ENCODE measurements at places on chromosomes 13 and 19.
A peak's percentile ranks its signal among the peaks of the same experiment; 100 is the strongest.

GRCh38 chr13:108226184-108226583, 8.0 kb downstream of the ABHD13 start:
- no peak for DNase-seq

DNA sequence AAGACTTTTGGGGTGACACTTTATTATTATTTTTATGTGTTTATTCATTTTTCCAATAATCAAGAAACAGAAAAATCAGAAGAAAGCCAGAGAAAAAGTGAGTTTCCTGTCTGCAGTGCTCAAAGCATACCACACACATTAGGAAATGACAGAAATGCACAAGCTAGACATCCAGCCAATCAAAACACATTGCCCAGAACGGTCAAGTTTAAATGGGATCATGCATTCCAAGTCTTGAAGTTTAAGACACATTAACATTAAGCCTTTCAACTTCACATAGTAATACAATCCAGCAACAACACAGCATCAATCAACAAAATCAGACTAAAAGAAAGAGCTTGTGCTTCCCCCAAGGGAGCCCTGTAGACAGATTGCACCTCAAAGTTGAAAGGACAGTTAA, 28.7 kb upstream of the MEDAG start:
- DNase-seq: peak; percentile 42

DNA sequence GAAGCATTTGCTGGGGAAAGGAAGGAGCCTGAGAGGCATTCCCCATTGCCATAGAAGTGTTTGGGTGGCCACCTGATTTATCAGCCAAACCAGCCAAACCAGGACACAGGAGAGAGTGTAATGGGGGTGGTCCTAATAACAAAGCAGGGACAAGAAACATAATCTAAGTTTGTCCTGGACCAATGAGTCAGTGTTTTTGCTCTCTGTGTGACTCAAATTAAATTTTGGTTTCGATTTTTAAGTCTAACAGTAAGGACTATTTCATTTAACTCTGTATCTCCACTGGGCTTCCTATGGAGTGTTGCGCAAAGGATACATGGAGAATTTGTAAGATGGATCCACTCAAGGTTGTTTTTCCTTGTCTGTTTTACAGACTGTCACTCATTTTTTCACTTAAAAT, 19.5 kb upstream of the TRPC4 start:
- DNase-seq: no peak

- DNase-seq: no peak
Observed at GRCh38 chr19:41364524-41365391, 809 bp upstream of the B9D2 start.

- no peak for DNase-seq
Observed at GRCh38 chr13:50991579-50992521, 82.3 kb downstream of the RNASEH2B start.

- no peak for DNase-seq
Observed at GRCh38 chr19:1839658-1840540, 8.4 kb downstream of the REXO1 start.

DNA sequence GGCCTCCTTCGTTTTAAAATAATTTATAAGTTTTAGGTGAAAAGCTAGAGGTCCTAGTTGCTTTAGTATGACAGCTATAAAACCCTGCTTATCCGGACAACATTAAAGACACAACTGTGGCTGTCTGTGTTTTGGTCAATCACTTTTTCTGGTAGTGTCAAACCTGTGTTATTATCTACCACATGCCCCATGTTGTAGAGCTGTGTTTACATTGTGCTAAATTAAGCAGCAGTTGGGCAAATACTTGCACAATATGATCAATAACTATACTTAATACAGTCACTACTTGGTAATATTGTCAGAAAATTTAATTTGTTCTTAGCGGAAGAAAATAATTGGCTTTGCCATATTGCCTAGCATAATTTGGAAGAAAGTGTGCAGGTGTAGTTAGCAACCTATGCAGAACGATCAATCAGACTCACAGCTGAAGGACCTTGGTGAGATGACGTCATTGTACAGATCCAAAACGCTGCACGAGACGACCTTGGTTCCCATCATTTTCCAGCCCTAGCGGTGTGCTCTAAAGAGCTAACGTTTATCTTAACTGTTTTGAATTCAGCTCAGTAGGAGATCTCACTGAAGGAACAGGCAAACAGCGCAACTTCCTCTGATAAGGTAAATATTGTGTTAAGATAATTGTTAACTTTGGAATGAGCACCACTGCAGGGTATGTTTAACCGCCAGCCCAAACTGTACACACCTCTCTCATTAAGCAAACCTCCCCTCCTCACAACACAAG, 476.6 kb downstream of the IRS2 start:
- DNase-seq: no peak

- peak; percentile 7 for DNase-seq
Observed at GRCh38 chr19:33311326-33311682, 9.0 kb upstream of the CEBPA start.

DNA sequence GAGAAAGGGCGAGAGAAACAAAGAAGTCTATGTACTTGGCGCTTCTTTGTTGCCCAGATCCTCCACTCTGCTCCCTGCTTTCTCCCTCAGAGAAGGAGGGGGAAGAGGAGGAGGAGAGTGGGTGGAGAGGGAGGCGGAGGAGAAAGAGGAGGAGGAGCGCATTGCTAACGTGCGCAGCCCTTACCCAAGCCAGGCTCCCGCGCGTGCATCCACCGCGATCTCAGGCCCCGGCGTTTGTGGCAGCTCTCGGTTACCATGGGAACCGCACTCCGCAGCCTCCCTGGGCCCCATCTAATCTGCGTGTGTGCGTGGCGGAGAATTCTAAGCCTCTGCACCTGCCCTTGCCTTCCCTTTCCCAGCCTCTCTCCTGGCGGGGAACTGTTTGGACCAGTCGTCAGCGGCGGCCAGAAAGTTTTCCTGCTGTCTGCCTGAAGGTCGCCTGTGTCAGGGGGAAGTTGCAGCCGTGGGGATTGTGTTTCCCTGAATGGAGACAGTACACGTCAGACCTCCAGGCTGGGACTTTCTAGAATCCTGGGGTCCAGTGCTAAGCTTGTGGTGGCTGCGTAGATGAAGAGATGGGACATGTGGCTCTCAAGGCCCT, at the start of gene ERICH6B:
ERICH6B (minus strand) TSS at position 239 of the 601 bp plus-strand sequence. CDS start 18,734 bp downstream, outside the sequence.
- peak; percentile 40 for DNase-seq

- no peak for DNase-seq
Observed at GRCh38 chr19:10237702-10238101, 6.6 kb upstream of the S1PR2 start.

DNA sequence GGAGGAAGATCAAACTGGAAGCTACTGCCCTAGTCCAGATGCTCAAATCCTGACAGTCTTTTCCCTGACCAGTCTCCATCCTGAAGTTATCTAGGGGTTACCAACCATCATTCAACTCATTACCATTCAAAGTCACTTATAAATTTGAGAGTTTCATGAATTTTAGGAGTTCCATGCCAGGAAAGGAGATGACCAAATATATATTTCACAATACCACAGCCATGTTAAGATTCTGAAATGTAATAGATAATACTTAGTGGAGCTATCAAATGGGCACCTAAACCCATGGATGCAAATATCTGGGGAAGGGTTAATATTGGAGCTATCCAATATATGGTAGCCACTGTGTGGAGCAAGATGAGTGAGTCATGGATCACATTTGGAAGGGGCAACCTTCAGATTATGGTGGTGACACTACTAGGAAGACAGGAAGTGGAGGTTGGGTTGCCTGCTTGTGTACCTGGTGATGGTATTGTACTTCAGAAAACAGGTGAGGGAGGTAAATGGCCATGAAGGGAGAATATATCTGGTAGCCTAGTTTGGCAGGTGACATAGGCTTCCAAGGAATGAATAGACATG, 18.7 kb downstream of the ZNF586 start:
- DNase-seq: no peak

DNA sequence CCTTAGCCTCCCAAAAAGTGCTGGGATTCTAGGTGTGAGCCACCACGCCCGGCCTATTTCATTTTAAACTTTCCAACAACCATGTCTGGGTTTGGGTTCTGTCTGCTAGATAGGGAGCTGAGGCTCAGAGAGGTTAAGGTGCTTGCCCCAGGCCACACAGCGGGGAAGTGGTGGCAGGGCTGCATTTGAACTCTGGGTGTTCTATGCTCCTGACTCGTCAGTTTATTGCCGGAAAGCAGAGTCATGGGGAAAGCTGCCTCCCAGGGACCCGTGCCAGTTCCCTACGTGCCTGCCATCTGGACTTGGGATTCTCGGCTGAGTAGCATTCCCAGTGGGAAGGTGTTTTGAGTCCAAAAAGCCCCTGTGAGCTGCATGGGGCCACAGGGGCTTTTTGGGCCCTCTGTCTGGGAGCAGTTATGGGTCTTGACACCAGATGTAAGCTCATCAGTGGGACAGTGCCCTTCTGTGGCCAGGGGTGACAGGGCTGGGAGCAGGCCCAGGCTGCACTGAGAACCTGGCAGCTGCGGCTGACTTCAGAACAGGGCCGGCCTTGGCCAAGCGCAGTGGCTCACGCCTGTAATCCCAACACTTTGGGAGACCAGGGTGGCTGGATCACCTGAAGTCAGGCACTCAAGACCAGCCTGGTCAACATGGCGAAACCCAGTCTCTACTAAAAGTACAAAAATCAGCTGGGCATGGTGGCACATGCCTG, 10.9 kb downstream of the RFX1 start:
- peak; percentile 82 for DNase-seq

DNA sequence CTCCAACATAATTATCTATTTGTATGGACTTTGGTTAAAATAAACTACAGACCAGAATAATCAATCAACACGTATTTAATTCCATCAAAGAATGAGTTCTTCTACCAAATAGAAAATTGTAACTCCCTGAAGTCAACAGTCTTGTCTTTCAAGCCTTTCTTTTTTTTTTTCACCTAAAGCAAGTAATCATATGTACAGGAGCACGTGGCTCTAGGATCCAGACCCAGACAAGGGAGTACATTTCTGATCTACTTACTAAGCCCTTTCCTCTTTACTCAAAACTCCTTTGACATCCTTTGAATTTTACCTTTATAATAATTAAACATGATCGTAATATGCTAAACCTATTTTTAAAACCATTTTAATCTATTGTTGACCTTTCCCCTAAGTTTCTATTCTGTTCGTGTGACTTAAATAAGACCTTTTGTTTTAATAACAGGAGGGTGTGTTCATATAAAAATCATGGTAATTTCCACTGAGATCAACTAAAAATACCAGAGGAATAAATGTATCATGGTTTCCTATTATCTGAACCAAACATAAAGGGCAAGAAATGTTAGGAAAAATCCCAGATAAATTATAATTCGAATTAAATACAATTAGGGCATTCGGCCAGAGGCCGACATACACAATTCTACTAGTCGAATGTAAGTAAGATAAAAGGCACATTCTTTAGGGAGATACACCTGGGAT, 1.7 kb downstream of the SLC7A1 start:
- DNase-seq: no peak

DNA sequence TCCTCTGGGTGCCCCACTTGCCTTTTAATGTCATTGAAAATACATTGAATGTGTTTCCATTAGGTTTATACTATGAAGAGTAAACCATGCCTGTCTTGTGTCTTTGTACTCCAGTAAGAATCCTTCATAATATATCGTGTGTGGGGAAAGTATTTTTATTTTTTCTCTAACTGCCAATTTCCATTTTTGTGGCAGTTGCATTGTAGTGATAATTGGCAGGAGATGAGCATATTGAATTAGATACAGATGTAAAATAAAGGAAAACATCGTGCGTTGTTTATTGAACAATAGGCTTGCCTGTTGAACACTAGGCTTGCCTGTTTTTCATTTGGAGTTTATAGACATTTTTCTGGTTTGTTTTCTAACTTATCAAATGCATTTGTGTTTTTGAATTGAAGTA, 218.8 kb downstream of the NBEA start:
- no peak for DNase-seq
